Breast epithelium (tissue), 4 donors: ENCODE measurements at places on chromosomes 4 and X. TPM values are rescaled to one million over a fixed set of nuclear protein-coding genes. Genes with fewer than 3 reads are reported as not detected.

DNA sequence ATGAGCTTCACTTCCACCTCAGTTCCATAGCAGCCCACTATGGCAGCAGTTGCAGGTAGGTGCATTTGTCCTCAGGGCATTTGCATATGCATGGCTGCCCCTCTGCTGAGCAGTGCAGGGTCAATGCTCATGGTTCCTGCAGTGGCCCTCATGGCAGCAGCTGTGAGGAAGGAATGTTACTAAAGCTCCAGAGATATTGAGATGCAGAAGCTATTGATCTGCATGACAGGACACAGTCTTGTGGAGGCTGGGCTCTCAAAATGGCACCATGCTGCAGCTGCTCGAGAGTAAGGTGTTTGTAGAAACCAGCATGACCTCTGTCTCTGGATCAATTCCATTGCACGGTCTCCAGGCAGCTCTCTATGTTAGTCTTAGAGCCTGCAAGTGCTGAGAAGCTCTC, 179.2 kb upstream of the PCDH18 start:
- DNase-seq = no peak

DNA sequence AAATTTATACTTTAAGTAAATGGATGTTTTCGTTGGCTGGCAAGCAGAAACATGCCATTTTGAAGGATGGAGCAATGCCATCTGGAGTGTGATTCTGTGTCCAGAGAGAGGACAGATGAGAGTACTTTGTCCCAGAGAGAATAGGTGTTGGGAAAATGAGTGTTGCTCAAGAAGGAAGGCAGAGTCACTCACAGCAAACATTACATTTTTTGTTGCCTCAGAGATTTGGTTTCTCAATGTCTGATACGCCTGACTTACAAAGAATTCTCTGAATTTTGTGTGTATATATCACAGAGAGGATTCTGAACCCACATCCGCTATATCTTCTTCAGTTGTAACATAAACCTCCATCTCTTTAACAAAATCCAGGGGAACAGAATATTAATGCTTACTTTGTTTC, 102.8 kb upstream of the PCDH18 start:
- no peak for DNase-seq

GRCh38 chrX:24298191-24298590, 15.7 kb downstream of the SUPT20HL2 start:
- DNase-seq = no peak

DNA sequence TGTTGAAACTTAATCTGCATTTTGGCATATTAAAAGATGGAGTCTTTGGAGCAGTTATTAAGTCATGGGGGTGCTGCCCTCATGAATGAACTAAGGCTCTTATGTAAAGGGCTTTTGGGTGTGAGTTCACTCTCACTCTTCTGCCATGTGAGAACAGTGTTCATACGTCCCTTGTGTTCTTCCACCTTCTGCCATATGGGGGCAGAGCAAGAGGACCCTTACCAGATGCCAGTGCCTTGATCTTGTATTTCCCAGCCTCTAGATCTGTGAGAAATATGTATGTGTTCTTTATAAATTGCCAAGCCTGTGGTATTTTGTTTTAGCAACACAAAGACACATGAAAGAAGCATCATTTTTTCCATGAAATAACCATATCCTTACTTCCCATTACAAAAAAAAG, 213.9 kb downstream of the SPOCK3 start:
- no peak for DNase-seq

The ATP2B3 gene
- total RNA-seq = not detected
